Activated CD4-positive, alpha-beta T cell treated with anti-CD3 and anti-CD28 coated beads for 48 hours (primary cell): ENCODE measurements at places on chromosomes 5 and 9.

GRCh38 chr5:140674211-140674610 lies 835 bp upstream of the DND1 start:
- DNase-seq, result no peak

DNA sequence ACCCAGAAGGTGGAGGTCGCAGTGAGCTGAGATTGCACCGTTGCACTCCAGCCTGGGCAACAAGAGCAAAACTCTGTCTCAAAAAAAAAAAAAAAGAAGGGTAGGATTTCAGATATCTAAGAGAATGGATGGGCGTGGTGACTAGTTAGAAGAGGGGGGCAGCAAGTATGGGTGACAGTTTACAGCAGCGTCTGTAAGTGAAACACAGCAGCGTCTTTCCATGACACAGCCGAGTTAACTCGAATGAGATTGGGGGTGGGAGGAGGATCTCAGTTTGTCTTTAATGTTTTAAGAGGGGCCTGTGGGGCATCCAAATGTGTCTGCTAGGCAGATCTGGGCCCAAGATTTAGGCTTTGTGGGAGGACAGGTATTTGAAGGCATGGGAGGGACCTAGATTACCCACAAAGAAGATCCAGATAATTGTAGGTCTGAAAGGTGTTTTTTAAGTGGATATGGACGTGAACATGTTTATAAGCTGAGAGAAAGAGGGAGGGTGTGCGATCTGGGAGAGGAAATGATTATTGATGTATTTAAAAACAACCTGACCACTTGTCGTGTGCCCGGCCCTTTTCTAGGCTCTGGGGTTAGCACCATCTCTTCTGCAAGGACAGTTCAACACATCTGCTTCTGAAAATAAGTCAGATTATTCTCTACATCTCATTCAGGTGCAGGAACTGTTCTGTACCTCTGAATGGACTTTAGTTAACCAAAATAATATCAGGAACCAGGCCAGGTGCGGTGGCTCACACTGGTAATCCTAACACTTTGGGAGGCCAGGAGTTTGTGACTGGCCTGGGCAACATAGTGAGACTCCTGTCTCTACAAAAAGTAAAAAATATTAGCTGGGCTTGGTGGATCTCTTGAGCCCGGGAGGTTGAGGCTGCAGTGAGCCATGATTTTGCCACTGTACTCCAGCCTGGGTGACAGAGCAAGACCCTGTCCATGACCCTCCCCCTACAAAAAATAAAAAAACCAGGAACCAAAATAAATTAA lies 2.5 kb downstream of the CEP78 start:
- DNase-seq, result no peak

DNA sequence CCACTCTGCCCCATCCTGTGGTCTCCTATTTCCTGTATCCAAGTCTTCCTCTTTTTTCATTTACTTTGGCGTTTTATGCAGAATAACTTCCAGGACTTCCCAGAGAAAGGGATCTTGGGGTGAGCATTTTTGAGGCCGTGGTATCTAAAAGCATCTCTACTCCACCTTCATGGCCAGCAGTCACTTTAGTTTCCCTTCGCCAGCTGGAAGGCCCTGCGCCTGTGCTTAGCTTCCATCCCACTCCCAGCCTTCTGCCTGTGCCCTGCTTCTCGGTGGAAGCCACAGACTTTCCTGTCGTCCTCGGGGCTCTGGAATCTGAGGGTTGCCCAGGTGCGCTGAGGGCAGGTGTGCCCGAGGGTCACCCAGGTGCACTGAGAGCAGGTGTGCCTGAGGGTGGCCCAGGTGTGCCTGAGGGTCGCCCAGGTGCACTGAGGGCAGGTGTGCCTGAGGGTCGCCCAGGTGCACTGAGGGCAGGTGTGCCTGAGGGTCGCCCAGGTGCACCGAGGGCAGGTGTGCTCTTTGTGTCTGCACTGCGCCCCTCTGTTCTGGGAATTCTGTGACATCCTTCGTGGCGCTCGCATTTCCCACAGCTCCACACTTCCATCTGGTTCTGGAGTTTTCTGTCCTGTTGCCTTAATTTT lies 32.4 kb upstream of the LRRC14B start:
- no peak for DNase-seq

DNA sequence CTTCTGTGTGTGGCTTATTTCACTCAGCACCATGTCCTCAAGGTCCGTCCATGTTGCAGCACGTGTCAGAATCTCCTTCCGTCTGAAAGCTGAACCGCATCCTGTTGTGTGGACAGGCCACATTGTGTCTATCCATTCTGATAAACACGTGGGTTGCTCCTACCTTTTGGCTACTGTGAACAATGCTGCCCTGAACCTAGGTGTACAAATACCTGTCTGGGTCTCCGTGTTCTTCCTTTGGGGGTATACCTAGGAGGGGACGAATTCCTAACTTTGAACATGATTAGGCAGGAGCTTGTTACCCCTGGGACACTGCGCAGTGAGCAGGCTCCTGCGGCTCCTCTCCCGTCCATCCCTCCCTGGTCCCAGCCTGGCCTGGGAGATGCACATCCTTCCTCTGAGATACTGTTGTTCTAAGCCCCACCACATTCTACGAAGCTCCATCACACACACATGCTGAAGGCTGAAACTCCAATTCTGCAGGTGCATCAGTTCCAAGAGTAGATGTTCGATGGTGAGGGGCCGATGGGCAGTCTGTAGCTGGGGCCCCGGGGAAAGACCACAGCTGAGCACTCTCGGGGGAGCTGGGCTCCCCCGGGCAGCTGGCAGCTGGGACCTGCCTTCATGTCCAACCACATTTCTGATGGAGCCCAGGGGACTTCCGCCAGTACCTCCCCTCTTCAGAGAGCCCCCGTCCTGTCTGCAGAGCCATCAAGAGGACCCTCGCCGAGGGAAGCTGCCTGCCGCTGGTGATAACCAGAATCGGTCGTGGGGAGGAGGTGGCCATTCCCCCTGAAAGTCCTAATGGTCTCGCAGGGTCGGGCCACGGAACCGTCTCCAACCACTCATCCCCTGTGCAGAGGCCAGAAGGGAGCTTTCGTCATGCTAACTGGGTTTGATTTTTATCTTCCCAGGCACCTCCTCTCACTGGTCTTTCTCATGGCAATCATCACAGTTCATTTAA lies 120.9 kb downstream of the COL23A1 start:
- no peak for DNase-seq

- DNase-seq, result no peak
Measured at GRCh38 chr9:131764568-131764967, 24.7 kb upstream of the RAPGEF1 start.

DNA sequence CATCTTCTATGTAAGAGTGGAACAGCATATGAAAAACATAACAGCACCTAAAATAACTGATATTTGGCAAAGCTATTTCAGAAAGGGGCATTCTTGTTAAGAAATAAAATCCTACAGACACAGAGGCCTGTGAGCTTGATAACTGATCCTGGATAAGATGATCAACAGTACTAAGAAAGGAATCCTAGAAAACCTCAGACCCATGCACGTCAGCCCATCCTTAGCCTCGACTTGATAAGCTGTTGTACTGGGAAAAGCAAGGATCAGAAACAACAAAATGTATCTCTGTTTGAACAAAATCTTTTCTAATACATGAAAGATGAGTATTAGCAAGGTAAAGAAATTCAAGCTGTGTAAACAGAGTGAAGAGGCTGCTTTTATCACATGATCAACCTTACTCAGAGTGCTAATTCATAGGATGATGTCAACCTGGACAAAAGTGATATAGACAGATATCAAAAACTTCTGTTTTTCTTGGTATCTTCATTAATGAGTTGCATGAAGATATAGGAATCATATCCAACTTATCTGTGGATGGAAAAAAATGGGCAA lies 15.2 kb downstream of the LIFR start:
- DNase-seq, result no peak

DNA sequence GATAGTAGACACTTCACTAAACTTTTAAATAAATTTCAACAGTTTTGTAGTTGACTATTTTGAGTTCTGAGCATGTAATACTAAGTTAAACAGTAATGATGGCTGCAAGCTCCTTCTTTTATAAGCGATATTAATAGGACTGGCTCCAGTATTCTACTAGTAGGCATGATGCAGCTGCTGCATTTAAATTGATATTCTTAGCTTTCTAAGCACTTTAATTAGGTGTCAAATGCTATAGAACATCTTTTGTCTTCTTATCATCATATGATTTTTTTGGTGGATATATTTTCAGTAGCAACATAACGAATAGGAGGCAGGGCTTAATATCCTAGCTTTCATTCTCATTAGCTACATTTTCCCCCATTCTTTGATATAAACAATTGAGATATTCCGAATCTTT lies 141.1 kb downstream of the FBXO4 start:
- DNase-seq, result no peak

DNA sequence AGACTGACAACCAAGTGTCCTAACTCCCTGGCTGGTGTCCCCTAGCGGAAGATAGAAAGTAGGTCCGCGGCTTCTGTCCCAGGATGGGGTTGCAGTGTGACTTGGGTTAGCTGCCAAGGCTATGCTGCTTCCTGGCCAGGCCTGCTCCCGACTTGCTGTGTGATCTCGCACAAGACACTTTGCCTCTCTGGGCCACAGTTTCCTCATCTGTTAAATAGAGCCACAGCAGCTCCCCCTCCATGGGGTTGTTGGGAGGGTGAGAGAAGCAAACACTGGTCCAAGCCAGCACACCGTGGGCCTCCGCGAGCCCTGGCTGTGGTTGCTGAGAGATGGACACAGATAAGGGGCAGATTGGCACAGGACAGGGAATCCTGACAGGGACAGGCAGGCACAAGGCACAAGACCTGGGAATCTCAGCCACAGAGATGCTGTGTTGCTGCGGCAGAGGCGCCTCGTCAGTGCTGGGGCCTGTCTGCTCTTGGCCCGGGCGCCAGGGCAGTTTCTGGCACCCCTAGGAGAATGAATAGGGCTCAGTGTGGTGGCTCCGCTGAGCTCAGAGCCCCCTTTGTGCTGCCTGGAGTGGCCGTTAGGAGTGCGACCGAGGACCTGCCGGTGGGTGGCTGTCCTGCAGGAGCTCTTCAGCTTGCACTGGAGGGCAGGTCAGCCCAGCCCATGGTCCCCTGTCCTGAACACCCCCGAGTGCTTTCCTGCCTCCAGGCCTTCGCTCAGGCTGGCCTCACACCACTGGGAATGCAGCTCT lies 1.8 kb upstream of the SH2D3C start:
- DNase-seq, result no peak

DNA sequence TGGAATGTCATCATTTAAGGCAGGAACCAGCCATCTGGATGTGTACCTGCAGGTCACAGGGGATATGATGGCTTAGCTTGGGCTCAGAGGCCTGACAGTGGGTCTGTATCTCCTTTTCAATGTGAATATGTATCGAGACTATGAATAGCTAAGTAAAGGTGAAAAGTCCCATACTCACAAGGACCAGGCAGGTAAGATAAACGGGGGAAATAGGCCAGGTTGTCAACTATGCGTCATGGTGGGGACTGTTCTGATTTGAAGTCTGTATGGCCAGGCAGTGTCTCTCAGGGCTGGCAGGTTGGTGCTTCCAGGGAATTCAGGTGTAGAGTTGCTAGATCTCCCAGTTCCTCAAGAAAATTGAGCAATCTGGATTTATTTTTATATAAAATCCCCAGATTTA lies 987.9 kb upstream of the WWC1 start:
- no peak for DNase-seq
